ENCODE measurements at places on chromosomes 12 and 14.

DNA sequence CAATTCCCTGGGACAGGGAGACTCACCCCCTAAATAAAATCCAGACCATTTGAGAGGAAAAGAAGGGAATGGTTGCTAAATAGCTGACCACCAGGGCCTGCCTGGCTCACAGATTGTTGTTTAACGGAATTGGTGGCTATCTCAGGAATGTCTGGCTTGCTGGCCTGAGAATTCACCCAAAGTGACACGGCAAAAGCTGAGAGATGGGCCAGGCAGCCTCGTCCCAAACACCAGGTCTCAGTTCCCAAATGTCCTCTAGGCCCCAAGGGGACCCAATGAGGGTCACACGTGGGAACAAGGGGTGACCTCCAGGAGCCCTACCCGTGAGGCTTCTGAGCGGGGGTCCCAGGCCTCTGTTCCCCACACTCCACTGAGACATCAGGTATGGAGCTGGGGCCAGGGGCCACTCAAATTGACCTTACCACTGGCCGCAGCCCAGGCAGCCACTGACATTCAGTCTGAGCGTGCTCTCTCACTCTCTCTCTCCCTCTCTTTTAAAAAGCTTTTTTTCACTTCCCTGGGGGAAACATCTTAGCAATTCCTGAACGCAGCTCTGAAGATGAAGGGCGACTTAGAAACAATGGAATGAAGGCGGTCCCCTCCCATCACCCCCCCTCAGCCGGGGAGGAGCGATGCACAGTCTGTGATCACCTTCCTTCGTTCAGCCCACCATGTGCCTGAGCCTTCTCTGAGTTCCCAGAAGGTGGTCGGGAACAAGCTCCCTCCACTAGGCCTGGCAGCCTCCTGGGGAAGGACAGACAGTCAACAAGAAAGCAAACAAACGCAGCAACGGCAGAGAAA lies 131.2 kb downstream of the SCARB1 start:
- DNase-seq, result no peak

- DNase-seq, result no peak
Observed at GRCh38 chr12:109621901-109622364, 48.3 kb downstream of the MVK start.

DNA sequence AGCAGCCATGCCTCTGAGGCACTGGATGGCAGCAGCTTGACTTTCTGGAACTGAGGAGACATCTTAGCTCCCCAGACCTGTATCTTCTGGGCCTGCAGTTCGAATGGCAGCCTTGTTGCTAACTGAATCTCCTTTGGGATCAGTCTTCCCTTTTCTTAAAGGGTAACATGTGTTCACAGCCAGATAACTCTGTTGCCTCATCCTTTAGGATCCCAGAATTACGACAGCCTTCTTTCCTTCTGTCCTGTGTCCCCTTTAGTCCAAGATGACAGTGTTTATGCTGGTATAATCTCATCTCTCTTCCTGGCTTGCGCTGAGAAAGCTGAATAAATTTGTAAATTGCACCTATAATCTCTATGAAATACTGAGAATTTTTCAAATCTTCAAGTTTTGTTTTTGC lies 9.1 kb upstream of the ERC1 start:
- no peak for DNase-seq

DNA sequence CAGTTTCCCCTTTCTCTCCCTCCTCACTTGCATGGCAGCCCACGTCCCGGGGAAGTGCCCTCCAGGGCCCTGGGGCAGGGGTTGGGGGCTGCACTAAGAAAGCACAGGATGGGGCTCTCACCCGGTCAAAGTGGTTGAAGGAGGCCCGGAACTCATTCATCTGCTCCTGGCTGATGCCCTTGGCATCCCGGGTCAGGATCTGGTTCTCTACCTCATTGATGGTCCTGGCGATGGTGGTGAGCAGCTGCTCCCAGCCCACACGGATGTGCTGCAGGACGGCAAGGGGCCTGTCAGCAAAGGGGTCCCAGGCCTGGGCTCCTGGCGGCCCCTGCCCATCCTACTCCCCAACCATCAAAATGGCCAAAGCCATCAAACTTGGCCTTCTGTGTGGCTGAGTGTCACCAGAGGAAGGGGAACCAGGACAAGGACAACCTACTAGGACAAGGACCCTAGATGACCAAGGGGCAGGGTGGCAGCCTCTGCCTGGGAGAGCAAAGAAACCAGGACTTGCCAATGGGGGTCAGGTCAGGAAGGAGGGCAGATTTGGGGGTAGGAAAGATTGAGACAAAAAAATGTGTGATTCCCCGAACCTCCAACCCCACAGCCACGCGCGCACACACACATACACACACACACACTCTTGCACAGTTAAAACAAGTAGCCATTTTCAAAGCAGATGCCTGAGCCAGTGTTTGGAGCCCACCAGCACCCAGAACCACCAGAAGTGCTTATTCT lies 87.1 kb upstream of the ZFP36L1 start:
- DNase-seq, result no peak

DNA sequence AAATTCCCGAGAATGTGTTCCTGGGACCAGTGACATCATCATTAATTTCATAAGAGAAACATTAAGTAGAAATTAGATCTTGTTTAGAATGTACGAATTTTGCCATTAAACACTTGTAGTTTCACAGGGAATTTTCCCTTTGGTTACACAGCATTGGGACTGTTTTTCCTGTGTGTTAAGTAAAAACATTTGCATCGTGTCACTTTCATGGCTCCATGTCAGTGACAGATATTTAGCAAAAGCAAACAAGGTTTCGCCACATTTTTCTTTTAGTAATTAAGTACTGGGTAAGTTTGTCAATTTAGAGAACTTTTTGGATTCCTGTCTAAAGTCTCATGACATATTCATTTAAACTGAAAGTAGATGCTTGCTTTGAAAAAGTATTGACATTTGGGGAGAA lies 45.5 kb upstream of the OVCH1 start:
- DNase-seq, result no peak

DNA sequence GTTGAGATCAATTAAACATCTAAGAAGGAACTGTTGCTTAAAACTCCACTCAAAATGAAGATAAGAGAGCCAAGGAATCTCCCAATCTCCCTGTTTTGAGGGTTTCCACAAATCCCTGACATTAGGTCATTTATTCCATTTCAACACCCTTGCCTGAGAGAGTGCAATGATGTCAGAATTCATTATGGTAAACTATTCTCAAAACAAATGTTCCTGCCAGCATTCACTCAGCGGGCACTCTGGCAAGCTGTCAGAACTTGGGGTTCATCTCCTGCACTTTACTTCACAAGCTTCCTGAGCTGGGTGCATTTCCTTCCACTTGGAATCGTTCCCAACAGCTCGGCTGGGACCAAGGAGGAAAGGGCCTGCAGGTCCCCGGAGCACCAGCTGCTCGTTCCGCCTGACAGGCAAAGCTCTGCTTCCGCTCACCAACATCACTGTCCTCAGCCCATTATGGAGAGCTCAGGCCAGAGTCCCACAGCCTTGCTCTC lies 117.8 kb downstream of the TTC7B start:
- DNase-seq, result no peak

- DNase-seq, result no peak
Observed at GRCh38 chr14:94773061-94773648, 3.2 kb upstream of the GSC start.

DNA sequence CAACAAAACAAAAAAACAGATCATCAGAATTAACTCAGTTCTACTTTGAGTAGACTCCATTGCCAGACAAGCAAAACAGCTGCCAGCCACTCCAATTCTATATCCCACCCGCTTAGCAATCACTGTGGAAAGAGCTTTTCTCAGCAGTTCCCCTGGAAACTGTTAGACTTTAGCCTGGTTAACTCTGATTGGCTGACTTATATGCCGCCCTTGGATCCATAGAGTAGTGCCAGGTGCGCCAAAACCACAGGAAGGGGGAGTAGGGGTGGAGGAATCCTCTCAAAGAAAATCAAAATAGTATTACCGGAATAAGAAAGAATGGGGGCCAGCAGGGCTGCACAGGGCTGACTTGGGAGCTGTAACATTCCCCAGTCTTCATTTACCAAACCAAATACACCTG lies 5.4 kb upstream of the EML5 start:
- DNase-seq, result no peak

DNA sequence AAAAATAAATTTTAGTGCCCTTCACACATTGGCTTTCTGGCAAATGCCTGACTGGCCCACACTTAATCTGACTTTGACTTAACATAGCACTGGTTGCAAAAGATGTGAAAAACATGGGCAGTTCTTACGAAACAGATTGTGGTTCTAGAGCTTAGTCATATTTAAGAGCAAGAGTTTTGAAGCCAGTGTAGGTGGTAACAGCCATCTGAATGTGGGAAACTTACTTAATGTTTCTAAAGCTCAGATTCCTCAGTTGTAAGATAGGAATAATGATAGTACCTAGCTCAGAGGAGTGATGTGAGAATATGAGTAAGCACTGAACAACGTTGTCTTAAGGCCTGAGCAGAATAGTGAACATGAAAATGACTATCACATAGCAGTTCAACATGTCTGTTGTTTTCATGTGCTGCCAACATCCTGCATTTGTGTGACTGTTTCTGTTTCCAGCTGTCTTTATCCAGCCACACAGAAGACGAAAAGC lies 262.7 kb downstream of the SYT1 start:
- DNase-seq, result peak; percentile 67

DNA sequence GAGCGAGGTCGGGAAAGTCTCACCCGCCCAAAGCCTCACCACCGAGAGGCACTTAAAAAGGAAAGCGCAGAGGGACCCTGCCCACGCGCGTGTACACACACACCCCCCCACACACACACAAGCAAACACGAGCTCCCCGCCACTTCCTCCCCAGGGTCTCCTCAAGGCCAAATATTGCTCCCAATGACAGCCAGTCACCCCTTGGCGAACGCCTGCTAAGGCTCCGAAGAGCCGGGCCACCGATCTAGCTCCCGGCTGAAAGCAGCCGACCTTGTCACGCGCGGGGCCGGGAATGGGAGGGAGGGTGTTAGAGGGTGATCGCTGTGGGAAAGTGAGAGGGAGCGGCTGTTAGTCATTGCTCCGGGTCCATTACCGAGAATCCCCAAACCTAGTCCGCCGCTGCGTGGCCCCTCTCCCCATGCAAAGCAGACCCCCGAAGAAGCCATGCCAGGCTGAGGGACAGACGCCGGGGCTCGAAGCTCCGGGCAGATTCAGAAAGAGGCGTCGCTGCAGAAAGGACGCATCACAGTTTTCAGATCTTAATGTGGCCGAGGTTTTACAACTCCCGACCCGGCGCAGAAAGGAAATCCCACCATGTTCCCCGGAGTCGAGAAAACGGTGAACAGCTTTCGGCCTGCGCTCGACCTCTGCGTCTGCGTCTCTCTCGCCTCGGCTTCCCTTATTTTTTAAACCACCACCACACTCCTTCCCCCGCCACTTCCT lies 2.6 kb downstream of the BMP4 start:
- DNase-seq, result peak; percentile 17

- DNase-seq, result no peak
Observed at GRCh38 chr12:116133636-116134214, 143.8 kb downstream of the MED13L start.

- no peak for DNase-seq
Observed at GRCh38 chr14:92421751-92422150, 91.8 kb upstream of the RIN3 start.

DNA sequence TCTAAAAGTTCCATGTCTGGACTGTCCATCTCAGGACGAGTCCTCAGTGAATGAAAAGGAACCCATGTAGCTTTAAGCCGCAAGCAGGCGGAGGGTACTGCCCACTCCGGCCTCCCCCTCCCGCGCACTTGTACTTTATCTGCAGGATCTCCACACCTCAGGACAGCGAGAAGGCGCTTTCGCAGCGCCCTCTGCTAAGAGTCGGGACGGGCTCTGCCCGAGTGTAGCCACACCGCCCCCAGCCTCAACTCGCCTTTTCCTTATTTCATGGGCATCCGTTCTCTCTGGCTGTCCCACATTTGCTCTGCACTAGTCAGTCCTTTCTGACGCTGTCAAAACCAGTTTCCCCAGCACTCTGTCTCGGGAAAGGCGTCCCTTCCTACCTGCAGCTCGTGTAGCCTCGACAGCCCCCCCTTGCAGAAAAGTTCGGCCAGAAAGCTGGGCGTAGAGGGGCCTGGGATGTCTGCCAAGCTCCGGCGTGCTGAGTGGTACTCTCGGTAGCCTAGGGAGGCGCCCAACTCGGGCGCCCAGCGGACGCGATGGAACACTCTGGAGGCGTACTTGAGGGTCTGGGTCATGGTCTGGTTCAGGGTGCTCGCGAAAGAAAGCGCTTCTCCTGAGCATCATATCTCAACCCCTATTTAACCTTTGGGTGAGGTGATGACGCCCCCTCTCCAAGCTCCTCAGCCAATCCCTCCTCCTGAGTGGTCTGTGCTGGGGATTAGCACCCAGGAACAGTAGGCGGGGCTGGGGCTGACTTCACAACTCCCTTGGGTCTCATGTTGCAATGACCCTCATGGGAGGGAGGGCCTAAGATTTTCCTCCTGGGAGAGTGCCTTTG lies at the start of gene CYP27B1:
Gene CYP27B1 (minus strand): TSS at position 615 of the 841 bp plus-strand sequence. CDS start 37 bp downstream, at position 578.
- DNase-seq, result no peak

DNA sequence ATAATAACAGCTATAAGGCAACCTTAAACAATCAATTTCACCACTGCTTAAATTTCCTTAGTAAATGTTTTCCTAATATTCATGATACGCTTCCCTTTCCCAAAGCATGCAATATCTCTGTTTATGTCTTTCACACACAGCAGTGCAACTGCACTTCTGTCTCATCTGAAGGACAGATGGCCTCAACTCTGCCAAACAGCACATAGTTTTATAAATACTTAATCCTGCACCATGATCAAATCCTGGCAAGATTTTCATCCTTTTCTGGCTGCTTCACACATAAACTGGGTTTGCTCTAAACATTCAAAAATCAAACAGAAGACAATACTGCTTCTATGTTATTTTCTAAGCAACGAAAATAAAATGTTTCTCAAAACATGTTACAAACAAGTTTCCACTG lies 266.3 kb downstream of the ITPR2 start:
- DNase-seq, result no peak

- DNase-seq, result no peak
Observed at GRCh38 chr14:69882116-69882864, 3.1 kb downstream of the SMOC1 start.

- DNase-seq, result no peak
Observed at GRCh38 chr12:44637875-44638274, 238.2 kb downstream of the NELL2 start.

DNA sequence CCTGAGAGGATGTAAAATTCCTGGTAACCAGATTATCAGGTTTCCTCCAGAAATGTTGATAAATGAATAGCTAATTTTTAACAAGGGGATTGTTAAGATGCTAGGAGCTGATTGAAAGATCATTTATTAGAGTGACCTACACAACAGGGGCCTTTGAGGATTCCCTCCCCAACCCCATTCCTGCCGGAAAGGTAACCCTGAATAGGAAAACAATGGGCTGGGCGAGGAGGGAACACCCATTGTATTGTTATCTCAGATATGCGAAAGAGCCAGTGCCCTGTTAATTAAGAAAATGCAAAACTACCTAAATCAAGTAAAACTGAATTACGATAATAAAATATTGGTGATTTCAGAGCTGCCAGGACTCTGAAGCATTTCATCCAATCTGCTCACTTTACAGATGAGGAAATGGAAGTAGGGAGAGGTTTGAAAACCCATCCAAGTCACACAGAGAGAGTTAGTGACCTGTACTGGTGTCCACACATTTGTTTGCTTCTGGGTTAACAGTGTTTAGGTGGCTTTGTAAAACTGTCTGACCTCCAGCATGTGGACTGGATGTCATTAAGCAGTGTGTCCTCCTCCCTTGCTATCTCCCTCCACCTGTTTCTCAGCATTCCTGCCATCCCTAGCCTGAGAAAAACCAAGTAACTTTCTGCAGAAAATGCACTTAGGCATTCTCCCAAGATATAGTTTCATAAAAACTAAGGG lies 214.8 kb downstream of the TTC6 start:
- DNase-seq, result no peak
